Naive thymus-derived CD8-positive, alpha-beta T cell (primary cell): ENCODE measurements at places on chromosomes 7 and 10.

DNA sequence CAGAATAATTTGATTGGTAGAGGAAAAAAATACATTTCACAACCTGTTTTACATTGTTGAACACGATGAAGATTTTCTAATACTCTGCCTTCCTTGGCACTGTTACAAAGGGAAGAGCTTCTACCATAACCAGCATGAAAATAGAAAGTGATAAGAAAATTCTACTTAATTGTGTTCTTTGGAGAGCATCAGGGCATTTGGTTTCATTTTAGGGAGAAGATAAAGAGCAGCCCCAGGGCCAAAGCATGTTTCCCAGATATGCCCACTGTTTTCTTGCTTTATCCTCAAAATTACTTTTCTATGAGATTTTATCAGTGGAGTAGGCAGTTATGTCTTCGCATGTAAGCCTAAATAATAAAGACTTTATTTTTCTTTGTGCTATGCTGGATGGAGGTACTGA is 9.5 kb downstream of the CHRM2 start:
- DNase-seq, result no peak

DNA sequence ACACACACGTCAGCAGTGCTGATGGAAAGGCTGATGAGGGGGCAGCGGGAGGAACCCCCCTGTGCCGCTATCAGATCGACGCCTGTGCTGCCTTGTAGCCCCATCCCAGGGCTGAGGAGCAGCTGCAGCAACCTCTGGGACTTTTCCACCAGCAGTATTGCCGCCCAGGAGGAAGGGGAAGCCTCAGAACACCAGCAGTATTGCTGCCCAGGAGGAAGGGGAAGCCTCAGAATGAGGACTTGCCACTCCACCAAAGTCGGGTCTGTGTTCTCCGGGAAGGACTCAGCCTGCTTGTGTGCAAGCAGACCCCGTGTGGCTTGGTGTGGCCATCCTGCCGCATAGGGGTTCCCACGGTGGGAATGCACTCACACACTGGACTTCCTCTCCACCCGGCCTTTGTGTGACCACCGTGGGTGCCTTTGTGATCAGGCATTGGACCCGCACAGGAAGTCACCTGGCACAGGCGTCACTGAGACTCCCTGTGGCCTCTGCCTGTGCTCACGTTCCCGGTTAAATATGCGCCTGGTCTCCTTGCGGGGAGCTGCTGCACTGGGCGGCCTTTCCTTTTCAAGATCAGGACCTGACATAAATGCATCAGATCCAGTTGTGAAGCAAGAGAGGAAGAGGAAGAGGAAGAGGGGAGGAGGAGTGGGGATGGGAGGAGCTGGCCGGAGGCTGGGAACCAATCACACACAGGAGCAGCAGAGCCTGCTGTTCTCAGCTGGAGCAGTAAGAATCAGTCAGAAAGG is 248.5 kb downstream of the DNAJB6 start:
- no peak for DNase-seq

DNA sequence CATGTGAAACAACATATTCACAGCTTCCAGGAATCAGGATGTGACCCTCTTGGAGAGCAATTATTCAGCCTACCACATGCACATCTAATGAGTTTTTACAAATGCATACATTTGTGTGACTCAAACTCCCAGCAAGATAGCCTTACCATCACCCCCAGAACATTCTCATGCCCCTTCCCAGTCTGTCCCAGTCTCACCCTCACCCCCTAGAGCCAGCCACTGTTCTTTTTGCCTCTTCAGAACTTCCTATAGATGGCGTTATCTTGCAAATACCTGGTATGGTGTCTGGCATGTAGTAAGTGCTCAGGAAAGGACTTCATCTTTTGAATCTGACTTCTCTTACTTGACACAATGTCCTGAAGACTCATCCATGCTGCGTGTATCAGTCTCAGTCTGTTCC is 23.9 kb upstream of the AOC1 start:
- no peak for DNase-seq

- DNase-seq, result no peak
These were observed 77.6 kb upstream of the LEP start for GRCh38 chr7:128163473-128163872.

DNA sequence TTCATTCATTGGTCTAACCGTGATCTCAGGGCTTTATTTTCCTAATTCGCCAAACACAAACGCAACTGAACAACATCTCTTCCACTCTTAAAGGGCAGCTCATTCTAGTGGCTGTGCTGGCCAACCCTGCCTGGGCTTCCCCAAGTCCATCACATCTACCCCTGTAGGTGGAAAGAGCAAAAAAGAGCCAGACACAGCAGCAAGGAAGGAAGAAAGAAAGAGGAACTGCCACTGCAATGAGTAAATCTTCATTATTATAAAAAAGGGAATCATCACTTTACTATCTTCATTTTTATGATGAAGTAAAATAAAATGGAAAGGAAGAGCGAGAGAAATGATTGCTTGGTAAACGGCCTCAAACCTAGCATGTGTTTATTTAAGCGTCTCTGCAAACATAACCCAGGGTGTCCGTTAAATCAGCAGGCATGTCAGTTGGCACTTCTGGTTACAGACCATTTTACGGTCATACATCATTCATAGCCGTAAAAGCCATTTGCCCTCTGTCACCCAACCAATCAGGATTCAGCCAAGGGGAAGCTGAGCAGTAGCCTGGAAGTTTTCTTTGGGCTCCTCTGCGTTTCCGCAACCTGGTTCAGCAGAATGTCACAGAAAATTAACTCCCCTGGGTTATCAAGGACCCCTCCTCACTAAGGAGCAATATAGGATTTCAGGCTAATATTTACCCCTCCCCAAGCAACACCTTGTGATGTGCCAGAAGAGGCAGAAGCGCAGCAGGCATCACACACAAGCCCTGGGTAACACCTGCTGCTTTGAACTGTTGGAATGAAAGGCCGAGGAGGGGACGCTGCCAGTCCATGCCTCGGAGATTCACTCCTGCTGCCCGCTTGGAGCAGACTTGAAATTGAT is 234.0 kb downstream of the SNX10 start:
- DNase-seq, result no peak

DNA sequence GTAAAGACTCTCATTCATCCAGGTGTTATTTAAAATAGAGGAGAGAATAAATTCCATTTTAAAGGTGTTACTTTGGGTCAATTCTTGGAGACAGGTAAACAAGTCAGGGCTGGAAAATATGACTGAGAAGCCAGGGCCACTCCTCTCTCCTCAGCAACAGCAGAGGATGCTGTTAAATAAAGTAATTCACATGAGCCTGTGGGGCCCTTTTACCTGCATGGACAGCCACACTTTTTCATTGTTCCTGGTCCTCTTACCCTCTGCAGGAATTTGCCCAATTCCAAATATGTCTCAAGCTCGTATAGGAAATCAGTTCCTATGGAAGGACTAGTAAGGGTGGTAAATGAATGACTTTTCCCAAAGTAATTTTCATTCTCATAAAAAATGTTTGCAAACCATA is 420.1 kb upstream of the KLF6 start:
- DNase-seq, result no peak

- DNase-seq, result no peak
These were observed 31.8 kb downstream of the AOAH start for GRCh38 chr7:36692456-36692855.

- no peak for DNase-seq
These were observed 289.7 kb upstream of the VSTM2A start for GRCh38 chr7:54252256-54253035.

DNA sequence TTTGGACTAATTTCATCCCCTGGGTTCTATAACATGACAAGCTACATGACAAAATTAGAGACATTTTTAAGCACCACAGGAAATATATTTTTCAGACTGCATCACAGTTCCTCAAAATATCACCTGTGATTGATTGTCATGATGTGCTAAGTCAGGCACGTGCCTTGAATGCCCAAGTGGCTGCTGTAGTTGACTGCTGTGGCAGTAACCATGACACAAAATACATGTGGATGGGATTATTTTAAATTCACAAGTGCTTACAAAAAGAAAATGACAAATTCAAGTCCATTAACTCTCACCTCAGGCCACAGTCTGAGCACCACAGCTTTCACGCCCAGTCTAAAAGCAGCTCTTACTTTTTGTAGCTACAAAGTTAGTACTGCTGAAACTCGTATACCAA is 45.5 kb downstream of the TNPO3 start:
- no peak for DNase-seq

- DNase-seq, result no peak
These were observed 32.4 kb downstream of the WAPL start for GRCh38 chr10:86489071-86489810.

DNA sequence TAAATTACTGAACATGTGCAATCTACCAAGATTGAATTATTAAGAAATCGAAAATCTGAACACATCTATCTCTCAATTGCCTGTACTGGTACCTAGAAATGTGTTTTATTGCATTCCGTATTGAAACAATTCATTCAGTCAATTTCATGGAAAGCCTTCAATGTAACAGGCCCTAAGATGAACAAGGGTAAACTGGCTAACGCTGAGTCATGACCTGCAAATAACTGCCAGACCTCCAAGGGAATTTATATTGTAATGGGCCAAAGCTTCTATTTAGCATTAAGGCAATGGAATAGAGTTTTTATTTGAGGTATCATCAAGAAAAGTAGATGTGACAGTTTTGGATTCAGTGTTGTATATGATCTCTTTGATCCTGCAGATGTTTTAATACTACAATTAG is 49.9 kb upstream of the CD36 start:
- no peak for DNase-seq

DNA sequence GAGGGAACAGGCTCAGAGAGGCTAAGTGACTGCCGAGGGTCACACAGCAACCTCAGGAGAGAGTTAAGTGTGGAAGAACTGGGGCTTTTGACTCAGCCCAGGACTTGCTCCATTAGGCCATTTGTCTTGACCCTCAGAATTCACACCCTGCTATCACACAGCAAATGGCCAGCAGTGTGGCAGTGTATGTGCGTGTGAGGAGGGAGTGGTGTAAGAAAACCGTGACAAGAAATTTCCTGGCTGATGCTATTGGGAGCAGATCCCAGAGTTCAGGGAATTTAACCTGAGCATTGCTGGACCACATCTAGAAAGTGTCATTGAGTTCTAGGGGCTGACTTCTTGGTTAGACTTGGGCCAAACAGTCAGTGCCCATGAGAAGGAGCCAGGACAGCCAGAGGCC is 18.4 kb downstream of the VWA2 start:
- no peak for DNase-seq

DNA sequence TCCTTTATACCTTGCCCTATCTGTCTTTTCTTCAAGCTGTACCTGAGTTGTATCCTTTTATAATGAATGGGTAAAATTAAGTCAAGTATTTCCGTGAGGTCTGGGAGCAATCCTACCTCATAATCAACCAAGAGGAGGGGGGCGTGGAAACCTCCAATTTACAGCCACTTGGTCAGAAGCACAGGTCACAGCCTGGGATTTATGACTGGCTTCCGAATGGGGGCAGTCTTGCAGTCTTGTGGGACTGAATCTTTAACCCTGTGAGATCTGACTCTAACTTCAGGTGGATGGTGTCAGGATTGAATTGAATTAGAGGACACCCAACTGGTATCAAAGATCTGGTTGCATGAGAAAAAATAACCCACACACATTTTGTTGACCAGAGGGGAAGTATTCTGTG is 23.5 kb upstream of the KCNMA1 start:
- DNase-seq, result no peak

- DNase-seq, result peak; percentile 58
These were observed 105.5 kb downstream of the SEPTIN7 start for GRCh38 chr7:35906191-35906908.

- peak; percentile 4 for DNase-seq
These were observed 105.8 kb downstream of the ARHGAP21 start for GRCh38 chr10:24617771-24618396.

GRCh38 chr7:11331128-11332102 is 357.7 kb downstream of the PHF14 start:
- DNase-seq, result no peak

DNA sequence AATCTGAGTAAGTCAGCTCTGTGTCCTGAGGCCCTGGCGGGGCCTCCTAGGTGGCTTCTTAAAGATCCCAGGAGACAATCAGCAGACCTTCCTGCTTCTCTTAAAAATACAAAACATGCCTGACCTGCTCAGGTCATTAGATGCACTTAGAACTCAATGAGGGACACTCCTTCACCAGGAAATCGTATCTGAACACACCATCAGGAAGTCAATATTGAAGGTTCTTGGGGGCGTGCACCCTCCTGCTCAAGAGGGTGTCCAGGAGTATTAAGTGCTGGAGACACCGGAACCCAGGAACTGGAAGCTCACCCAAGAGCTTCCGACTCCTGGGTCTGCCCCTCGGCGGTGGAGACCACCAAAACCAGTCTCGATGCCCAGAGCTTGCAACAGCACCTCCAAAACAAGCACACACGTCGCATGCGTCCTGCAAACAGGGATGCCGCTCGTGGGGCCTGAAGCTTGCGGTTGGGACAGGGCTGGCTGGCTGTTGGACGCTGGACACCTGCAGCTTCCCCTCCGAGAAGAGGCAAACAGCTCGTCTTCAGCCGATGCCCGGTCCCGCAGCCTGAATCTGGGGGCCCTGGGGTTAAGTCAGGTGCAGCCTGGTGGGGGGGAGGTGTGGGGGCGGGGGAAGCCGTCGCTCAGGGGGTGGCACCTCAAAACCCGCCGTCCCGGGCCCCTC is 803 bp downstream of the RAPGEF5 start:
- DNase-seq, result no peak

GRCh38 chr7:81641873-81642272 is 128.0 kb downstream of the HGF start:
- DNase-seq, result no peak

DNA sequence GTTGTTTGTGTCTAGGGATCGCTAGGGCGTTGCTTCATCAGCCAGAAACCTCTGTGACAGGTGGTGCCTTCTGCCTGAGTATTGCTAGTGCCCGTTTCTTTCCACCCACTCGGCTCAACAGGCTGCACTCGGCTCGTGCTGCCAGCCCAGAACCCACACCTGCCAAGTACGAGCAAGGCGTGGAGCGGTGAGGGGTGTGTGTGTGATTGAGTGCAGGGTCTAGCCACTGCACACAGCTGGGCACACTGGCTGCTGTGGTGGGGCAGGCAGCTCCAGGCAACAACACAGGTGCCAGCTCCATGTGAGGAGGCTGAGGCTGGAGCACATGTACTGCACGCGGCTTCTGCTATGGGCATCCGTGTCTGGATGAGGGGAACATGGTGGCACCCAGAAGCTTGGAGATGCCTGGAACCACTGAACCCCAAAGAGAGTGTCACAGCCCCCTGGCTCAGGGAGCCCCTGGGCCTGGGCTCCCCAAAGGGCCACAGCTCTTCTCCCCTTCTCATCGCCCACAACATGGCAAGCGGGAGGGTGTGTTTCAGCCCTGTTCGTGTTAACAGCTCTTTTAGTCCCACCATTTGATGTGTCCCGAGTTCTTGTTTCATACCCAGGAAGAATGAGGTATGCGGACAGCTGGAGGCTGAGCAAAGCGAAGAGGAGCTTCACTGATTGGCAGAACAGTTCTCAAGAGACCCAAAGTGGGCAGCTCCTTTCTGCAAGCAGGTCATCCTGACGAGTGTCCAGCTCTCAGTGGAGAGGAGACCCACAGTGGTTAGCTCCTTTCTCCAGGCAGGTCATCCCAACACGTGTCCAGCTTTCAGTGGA is 78.1 kb downstream of the HDAC9 start:
- DNase-seq, result no peak

- DNase-seq, result no peak
These were observed 368.4 kb downstream of the TFEC start for GRCh38 chr7:115662120-115662519.

- no peak for DNase-seq
These were observed 30.6 kb downstream of the COL28A1 start for GRCh38 chr7:7504910-7505704.

- no peak for DNase-seq
These were observed 154.0 kb downstream of the REEP3 start for GRCh38 chr10:63675171-63675570.

GRCh38 chr10:50358411-50358810 is 107.1 kb upstream of the ASAH2 start:
- no peak for DNase-seq

GRCh38 chr7:150997075-150997511 is 6.3 kb downstream of the NOS3 start:
- no peak for DNase-seq
